Transverse colon (tissue), 4 donors: ENCODE measurements at places on chromosomes 7 and 10. TPM values are rescaled to one million over a fixed set of nuclear protein-coding genes. Genes with fewer than 3 reads are reported as not detected.

The NACAD gene
- total RNA-seq: 2.0 TPM

The NRG3 gene
- total RNA-seq: 1.4 TPM

The ASZ1 gene
- not detected for total RNA-seq

The ZPBP gene
- total RNA-seq: not detected

The CC2D2B gene
- total RNA-seq: not detected

The CLRN3 gene
- 35.2 TPM for total RNA-seq

The DOCK4 gene
- total RNA-seq: 12.7 TPM

The PDZD7 gene
- total RNA-seq: 2.0 TPM

DNA sequence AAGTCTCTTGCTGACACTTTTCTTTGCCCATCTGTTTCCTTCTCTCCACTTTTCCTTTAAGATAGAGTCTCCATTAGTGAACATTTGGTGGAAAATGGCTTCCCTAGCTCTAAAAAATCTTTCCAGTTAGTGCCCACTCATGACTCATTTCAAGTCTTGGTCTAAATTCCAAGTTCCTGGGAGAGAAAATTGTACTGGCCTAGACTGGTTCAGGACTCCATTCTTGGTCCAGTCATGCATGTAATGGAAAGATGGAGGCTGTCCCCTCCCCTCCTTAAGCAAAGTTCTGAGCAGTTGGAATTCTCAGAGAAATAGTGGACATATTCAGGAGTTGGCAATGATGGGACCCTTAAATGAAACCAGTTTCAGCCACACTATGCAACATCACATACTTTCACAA is 3.8 kb upstream of the ALDH18A1 start:
- no peak for DNase-seq

- no peak for DNase-seq
These were observed 343.2 kb upstream of the TMEM229A start for GRCh38 chr7:124376111-124376510.

GRCh38 chr7:79789584-79790345 is 336.3 kb upstream of the MAGI2 start:
- no peak for DNase-seq

DNA sequence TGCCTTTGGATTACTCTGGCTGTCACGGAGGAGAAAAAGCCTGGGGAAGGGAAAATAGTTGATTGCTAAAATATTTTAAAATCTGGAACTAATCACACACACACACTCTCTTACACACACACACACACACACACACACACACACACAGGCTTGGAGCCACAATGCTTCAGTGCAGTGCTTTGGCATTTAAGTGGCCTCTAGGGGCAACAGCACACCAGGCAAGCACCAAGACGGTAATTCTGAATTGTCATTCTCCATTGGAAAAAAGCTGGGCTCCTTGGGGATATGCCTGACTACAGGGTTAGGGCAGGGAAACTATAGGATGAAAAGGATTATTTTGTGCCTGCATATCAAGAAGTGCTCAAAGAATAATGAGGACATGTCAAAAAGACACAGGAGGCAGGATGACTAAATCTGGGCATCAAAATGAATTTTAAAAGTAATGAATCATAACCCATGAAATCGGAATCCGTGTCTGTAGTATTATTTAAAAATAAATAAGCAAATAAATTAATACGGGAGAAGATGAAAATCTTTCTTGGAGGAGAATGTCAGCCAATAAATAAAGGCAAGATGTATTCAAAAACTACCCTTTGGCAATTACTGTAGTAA is 30.4 kb upstream of the DDC start:
- DNase-seq: no peak

GRCh38 chr7:13055732-13056368 is 368.4 kb downstream of the ARL4A start:
- DNase-seq: no peak

GRCh38 chr7:157412021-157412443 is 75.2 kb downstream of the DNAJB6 start:
- no peak for DNase-seq

GRCh38 chr7:120988591-120989256 is at the start of gene CPED1:
TSS of gene CPED1 (plus strand) at chr7:120988711. CDS start at chr7:120989622, 911 bp downstream.
- DNase-seq: peak; percentile 73

GRCh38 chr7:80172387-80172786 is 37.8 kb downstream of the GNAI1 start:
- no peak for DNase-seq

- peak; percentile 50 for DNase-seq
These were observed 767 bp downstream of the EIF4EBP2 start for GRCh38 chr10:70404787-70405036.

- DNase-seq: peak; percentile 9
These were observed 342.6 kb downstream of the IPMK start for GRCh38 chr10:57925045-57925444.

GRCh38 chr10:66639371-66639770 is 286.5 kb upstream of the LRRTM3 start:
- no peak for DNase-seq

- no peak for DNase-seq
These were observed 1.3 kb upstream of the CPA1 start for GRCh38 chr7:130379019-130379418.

GRCh38 chr7:36090976-36091873 is 61.8 kb upstream of the EEPD1 start:
- no peak for DNase-seq

GRCh38 chr7:159136846-159137245 is 7.8 kb downstream of the VIPR2 start:
- no peak for DNase-seq

DNA sequence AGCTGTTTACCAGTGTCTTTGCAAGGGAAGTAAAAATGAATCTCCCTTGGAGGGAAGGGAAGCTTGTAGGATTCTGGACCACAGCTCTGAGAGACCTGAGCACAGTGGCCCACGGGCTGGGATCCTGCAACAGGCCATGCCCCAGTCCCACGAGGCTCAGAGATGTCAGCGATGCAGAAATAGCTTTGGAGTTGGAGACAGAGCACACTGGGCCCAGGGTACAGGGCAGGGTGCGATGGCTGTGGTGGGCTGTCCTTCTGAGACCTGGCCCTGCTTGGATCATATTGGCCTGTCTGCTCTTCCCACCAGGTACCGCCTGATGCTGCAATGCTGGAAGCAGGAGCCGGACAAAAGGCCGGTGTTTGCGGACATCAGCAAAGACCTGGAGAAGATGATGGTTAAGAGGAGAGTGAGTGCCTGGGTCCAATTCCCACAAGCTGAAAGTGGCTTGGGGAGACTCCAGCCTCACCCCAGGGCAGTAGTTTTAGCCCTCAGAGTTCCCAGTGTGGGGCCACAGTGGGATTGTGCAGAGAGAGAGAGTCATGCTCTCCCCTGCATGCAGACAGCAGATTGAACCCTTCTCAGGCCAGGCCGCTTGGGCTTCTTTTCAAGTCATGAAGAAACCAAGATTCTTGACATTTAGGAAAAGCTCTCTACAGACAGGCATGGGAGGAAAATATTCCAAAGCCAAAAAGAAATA is 13.5 kb upstream of the CSGALNACT2 start:
- peak; percentile 6 for DNase-seq

GRCh38 chr7:22657479-22657878 is 69.5 kb upstream of the IL6 start:
- DNase-seq: no peak

DNA sequence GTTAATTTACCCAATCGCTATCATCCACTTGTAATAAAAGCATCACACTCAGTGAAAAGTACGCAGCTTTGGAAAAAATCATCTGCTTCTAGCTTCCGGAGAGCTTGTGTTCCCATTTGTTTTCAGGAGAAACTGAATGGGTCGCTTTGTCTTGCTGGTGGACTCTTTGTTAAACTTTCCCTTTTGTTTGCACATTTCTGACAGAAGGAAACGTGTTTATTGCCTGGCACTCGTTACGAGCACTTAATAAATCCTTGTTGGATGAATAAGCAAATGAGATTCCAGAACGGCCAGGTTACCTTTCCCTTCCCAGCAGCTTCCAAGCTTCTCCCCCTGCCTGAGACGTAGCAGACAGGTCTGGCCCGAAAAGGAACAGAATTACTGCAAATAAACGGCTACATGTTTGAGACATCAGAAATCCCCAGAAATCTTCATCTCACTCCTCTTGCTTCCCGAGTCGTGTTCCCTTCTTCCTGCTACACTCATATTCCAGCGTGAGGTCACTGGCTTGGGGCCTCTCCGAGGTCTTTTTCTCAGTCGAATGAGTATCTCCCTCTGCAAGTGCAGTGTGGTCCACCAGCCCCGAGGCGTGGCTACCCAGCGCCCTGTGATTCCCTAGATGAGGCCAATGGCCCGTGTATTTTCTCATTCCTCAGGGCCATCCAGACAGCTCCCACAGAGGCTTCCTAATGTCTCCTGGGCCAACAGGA is 167.2 kb downstream of the FRMD4A start:
- no peak for DNase-seq

DNA sequence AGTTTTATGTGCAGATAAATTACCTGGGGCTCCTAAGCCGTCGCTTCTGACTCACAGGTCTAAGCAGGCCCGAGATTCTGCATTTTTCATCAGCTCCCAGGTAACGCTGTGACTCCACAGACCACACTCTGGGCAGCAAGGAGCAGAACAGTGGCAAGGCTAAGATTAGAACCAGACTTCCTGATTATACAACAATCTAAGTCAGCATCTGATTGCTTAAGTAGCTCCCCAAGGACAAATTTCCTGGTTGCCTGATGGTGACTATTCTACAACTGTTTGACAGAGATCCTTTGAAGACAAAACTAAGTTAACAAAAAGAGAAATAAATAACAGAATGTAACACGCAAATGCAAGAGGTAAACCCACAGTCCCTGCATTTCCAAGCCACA is 69.0 kb downstream of the CREB3L2 start:
- no peak for DNase-seq

DNA sequence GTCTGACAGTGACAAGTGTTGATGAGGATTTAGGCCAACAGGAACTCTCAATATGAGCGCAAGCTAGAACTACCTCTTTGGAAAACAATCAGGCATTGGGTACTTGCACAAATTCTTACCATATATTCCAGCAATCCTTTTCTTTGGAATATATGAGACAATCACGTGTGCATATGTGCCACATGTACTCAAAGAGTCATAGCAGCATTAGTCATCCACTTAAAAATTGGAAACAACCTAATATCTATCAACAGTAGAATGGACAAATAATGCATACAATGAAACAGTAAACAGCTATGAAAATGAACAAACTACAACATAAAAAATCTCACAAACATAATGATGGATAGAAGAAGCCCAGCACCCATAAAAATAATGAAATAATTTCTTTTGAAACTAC is 179.7 kb downstream of the GLI3 start:
- DNase-seq: no peak

DNA sequence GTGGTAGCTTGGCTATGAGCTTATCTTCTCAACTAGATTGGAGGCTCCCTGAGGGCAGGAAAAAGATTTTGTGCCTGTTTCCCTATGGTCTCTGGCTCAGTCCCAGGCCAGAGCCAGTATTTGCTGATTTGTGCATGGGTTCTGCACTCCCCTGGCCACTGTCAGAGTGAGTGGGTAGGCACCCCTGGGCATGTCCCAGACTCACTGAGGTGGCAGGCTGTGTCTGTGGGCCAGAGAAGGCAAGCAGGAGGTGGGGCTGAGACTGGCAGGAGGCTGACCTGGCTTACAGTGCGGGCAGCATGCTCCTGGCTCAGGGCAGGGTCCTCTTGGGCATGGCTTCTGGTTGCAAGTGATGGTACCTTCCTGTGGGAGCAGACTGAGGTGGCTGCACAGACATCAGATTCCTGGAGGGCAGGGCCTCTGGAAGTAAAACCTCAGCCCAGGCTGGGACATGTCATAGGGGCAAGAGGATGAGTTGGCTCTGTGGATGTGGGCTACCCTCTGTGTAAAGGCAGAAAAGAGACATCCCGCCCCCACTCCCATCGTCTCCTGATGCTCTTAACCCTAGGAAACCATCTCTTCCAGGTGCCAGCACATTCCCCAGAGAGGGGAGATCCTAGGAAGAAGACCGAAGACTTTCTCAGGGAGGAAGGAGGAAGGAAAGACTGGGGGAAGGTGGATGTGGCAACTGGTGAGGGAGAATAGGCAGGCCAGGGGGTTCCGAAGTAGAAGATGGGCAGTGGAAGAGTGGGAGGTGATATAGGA is 4.3 kb downstream of the KCP start:
- no peak for DNase-seq

DNA sequence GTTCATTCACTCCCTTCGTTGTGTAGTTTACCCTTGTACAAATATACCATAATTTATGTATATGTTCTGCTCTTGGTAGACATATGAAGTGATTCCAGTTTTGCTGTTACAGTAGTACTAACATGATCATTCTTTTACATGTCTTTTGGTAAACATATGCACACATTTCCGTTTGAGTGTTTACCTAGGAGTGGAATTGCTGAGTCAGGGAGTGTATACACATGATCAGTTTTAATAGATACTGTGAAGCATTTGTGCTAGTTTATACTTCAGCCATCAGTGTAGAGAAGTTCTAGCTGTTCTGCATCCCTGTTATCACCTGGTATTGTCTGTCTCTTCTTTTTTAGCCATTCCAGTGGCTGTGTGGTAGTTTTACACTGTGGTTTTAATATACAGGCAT is 34.5 kb upstream of the CYP26C1 start:
- DNase-seq: no peak
